ENCODE measurements at places on chromosomes 1 and 21.

- DNase-seq, result no peak
Observed at GRCh38 chr1:82625537-82625936, 824.8 kb downstream of the ADGRL2 start.

DNA sequence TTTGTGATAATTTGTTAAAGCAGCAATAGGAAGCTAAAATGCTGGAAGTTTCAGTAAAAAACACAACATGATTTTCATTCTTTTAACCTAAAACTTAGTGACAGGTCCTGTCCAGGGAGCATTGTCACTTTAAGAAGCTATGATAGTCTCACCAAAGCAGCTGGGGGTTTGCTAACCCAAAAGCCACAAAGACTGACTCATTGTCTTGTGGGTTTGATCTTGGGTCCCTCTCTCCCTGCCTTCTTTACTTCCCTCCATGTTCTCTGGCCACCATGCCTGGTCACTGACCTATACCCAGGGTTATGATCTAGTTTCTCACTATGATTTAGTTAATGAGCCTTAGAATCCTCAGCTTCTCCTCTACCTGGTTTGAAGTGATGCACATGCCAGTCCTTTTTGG lies 213.5 kb upstream of the PTGFR start:
- DNase-seq, result no peak

DNA sequence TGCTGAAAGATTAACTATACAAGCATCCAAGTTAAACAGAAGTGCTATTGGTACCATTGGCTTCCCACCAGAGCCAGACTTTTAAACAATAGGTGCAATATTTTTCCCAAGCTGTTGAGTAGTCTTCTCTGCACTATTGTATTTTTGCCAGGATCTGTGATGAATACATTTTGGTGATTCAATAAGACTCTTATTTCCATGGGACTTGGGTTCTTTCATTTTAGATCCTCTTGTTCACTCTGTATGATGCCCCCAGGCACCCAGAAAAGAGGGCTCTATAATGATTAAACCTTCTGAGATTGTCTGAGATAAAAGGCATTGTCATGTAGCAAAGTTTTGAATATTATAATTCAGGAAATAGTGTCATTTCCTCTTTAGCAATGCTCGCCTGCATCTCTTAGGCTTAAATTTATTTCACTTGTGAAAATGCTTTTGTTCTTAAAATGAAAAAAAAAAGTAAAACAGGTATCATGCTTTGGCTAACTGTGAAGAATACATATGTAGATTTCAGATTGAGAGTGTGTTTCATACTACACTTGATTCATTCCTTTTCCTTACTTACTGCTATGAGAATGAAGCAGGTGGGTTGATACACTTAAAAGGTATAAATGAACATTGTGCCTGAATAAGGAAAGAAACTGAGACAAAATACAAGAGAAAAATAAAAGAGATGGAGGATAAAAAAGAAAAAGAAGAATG lies 275.0 kb downstream of the HMCN1 start:
- no peak for DNase-seq

GRCh38 chr1:24902471-24902891 lies 27.6 kb downstream of the RUNX3 start:
- peak; percentile 11 for DNase-seq

GRCh38 chr21:26918323-26919079 lies 48.4 kb downstream of the ADAMTS5 start:
- DNase-seq, result no peak

- no peak for DNase-seq
Observed at GRCh38 chr21:15688016-15688415, 41.8 kb upstream of the USP25 start.

DNA sequence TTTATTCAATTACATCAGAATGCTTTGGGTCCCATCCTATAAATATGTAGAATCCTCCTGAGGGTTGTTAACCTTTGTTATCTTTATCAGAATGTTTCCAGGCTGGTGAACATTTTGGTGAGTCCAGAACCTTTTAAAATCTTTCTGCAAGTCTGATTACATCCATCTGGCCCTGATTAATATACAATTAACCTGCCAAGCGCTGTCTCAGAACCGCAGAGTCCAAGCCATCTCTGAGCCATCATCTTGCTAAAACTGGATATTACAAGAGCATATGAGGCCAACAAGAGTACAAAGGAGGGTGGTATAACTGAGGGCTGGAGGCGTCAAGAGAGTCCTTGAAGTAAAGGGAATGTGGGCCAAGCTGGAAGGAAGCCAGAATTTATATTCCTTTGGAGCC lies 88.6 kb upstream of the ZC3H11B start:
- DNase-seq, result no peak

GRCh38 chr1:43883321-43883720 lies 50.3 kb upstream of the ARTN start:
- DNase-seq, result no peak

DNA sequence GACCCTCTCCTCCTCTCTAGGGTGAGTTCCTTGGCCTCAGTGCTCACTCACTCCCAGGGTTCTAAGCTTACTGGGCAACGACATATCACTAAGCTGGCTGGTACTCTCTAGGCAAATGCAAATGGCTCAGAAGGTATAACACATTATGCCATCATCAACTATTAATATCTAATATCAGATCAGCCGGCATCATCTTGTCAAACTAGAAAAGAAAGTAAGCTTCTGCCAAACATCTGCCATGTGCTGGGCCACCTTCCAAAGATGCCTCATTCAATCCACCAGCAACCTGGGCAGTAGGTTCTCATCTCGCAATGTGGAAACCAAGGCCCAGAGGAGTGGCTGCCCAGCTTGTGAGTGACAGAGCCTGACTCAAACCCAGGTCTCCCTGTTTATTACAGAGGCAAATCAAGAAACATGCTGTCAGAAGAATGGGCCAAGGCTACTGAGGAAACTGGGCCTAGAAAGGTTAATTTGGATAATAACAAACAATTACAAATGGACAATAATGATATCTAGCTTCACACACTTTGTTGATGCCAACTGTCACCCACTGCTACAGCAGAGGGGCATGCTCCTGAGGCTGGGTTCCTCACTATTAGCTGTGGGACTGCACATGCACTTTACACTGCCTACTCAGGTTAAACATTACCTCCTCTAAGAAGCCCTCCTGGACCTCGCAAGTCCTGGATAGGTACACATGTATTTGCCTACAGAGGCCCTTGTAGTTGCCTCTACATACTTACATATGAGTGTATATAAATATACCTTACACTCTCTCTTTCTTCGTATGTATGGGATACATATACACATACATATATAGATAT lies 183.3 kb upstream of the JUN start:
- DNase-seq, result no peak

- DNase-seq, result no peak
Observed at GRCh38 chr1:5571861-5572401, 420.3 kb downstream of the NPHP4 start.

DNA sequence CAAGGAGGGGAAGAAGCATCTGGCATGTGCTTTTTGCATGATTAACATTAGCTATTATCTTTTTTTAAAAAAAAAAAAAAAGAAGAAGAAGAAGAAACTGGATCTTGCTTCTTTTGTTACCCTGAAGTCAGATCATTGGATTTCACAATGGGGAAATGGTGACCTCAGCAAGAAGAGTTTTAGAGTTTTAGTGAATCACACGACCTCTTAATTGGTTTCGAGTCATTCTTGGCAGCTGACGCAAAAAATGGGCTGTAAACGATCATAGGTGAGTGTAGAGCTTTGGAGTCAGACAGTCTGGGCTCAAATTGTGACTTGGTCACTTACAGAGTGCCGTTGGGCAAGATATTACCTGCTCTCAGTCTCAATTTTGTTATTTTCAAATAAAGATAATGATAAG lies 33.3 kb upstream of the PGBD5 start:
- no peak for DNase-seq

DNA sequence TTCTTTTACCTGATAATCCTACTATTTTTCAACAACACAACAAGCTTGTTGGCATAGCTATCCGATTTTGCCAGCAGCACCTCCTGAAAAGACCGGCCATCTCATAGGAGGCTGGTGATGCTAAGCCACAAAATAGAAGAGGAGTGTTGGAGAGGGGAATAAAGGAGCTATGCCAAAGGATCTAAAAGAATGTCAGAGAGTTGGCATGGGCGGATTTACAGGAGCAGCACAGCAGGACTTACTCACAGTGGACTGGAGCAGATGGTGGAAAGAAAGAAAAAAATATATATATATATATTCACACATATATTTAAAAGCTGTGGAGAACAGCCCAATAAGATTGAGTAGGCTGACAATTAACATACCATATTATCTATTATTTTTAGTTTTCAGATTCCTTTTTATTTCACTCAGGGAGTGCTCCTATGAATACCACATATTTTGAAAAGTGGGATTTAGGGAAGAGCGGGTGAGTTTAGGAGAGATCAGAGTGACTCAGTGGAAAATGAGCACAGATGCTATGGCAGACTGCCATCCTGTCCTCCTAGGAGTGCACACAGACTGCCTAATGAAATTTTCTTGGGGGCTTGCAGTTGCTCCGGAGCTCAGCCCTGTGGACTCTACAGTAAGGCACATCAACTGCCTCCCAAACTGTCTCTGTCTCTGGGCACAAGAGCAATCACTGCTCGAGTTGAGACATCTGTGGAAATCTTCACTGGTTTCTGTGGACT lies 394.4 kb upstream of the CHRM3 start:
- DNase-seq, result no peak

DNA sequence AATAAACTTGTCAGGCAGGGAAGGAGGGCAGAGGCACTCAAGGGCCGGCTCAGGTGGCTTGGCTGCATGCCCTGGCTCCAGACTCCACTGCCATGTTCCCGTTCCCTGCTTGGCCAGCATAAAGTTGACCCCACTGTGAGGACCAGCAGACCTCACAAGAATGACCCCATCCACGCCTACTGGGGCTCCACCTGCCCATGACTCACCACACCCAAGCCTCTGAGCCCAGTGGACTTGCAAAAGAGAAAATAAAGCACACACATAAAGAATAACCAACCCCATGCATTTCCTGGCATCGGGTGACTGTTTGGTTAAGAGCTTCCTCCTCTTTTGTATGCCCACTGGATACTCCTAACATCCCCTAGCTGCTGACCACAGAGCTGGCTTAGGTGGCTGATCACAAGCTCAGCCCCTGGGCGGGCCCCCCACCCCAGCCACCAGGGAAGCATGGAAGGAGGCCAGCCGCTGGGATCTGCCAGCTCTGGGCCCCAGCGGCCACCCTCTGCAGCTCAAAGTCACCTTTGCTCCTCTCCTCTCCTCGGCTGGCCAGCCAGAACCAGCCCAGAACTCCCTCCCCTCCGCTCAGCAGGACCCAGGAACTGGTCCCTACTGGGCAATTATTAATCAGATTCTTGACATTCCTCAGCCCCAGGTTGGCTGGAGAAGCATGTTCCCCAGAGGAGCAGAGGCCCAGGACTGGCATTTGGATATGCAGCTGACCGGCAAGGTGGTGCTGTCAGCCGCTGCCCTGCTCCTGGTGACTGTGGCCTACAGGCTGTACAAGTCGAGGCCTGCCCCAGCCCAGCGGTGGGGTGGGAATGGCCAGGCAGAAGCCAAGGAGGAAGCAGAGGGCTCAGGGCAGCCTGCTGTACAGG lies at the start of gene KLHDC7A:
TSS of gene KLHDC7A (plus strand) at position 616 of the 875 bp plus-strand sequence. CDS start at position 668, 52 bp downstream.
- no peak for DNase-seq

DNA sequence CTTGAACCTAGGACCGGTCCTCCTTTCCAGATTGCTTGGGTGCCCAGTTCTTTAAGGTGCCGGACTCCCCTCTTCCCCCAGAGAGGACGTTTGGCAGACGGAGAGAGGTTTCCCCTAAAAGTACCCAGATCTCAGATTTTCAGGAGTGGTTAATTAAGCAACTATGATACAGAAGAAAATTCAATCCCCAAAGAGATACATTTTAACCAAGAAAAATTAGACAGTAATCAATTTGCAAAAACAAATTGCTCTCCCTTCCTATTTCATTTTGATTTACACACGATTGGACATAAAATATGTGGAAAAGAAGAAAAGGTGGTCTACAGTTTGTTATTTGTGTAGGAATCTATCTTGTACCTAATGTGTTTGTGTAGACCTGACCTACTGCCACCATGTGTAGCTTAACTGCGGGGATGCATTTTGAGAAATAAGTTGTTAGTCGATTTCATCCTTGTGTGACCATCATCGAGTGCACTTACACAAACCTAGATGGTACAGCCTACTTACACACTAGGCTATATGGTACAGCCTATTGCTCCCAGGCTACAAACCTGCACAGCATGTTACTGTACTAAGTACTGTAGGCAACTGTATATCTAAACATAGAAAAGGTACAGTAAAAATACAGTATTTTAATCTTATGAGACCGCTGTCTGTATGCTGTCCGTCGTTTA lies 755 bp downstream of the RPAP2 start:
- no peak for DNase-seq

DNA sequence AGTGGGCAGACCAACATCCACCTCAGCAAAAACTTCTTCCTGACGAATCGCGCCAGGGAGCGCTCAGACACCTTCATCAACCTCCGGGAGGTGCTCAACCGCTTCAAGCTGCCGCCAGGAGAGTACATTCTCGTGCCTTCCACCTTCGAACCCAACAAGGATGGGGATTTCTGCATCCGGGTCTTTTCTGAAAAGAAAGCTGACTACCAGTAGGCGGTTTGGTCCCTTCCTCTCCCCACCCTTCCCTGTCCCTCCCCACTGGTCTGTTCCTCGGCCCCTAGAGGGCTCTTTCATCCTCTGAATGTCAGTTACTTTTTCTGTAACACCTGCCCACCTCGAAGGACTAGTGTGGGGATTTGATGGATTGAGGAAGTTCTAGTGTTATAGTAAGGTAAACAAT lies 46.9 kb downstream of the CAPN2 start:
- DNase-seq, result no peak

DNA sequence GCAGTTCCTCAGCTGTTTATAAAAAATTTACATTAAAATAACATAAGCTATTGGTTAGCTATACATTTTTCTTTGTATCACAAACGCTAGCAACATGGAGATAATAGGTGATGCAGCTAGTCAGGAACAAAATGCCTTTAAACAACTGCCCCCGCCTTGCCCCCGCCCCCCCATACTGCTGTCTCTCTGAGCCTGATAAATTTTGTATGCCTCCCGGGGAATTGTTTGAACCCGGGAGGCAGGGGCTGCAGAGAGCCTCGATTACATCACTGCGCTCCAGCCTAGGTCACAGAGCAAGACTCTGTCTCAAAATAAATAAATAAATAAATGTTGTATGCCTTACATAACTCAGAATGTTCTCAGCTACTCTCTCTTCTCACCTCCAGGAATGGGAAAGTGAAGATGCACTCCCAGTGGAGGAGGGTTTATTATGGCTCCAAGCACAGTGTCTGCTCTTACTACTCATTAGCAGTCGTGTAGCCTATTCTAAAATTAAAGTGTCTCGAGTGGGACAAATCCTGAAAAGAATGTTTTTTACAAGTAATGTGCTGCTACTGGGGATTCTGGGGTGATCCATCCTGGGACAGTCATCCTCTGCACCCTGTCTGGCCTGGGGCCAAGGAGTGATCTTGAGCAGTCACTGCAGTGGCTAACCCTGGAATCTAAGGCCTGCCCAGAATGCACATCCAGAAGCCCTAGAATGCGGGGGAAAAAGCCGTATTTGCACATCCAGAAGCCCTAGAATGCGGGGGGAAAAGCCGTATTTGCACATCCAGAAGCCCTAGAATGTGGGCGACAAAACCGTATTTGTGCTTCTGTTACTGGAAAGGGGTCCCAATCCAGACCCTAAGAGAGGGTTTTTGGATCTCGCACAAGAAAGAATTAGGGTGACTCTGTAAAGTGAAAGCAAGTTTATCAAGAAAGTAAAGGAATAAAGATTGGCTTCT lies 39.4 kb upstream of the ZNF496 start:
- DNase-seq, result no peak

DNA sequence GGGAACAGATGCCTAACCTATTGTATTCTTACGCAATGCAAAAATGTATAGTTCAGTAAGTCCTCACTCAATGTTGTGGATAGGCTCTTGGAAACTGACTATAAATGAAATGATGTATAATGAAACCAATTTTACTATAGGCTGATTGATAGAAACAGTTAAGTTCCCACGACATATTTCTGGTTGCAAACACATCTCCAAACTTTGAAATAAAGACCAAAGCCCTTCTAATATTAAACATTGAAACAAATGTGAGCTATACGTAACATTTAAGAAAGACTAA lies 29.1 kb downstream of the MAP3K21 start:
- no peak for DNase-seq
